Panc1 (cell line): ENCODE measurements at places on chromosomes 5 and 9.

DNA sequence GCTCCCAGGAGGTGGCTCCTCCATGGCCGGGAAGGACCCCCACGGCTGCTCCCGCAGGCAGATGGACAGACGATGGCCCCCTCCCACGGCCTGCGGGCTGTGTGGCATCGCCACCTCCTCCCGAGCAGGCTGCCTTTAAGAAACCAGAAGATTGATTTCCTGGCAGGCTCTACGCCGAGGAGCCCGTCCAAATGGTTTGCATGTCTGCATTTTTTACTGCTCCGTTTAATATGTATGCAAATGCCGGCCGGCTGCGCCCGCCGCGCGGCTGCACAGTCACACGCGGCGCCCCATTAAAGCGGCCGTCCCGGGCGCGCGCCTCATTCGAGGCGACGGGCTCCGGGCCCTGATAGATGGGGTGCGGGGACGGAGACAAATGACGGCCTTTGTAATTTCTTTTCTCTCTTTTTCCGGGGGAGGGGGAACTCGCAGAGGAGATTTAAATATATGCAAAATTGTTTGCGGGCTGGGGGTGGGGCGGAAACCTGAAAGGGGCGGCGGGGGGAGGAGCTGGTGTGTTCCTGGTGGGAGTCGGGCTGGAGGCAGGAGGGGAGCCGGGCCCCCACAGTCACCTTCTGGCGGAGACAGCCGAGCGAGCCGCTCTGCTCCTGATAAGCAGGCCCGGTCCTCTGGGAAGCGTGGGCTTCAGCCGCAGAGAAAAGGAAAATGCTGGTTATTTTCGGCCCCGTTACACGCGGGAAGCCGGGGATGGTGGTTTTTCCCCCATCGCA is 158.7 kb upstream of the IER5L start:
- peaks cover 49% of the 10 kb centered on the region for H3K4me1 ChIP-seq
- no peaks in the 10 kb centered on the region for H3K36me3 ChIP-seq
- H3K4me3 ChIP-seq: peak overlapping the region; percentile 29
- no peaks in the 10 kb centered on the region for H3K27me3 ChIP-seq
- H3K27ac ChIP-seq: peak overlapping the region; percentile 94

GRCh38 chr5:12292610-12293204 is 388.5 kb upstream of the CTNND2 start:
- H3K36me3 ChIP-seq: no peaks in the 10 kb centered on the region
- no peaks in the 10 kb centered on the region for H3K4me1 ChIP-seq
- no peak for DNase-seq
- H3K27me3 ChIP-seq: no peaks in the 10 kb centered on the region
- H3K27ac ChIP-seq: no peak overlapping the region
- H3K4me3 ChIP-seq: no peak overlapping the region

- no peak for DNase-seq
- peaks cover 29% of the 10 kb centered on the region for H3K27me3 ChIP-seq
- H3K4me3 ChIP-seq: no peak within 1 kb of the TSS
- H3K4me1 ChIP-seq: peaks cover 3% of the 10 kb centered on the region; the same call in 1 of the 2 replicates
- no peaks in the 10 kb centered on the region for H3K36me3 ChIP-seq
Measured at GRCh38 chr5:135578685-135579341, at the start of gene CXCL14. Gene CXCL14 (minus strand): TSS chr5:135578991. CDS start chr5:135578778, 213 bp downstream.

GRCh38 chr9:101034222-101034621 is 5.7 kb downstream of the PLPPR1 start:
- H3K27me3 ChIP-seq: peaks cover 9% of the 10 kb centered on the region
- no peak for DNase-seq
- no peak overlapping the region for H3K4me3 ChIP-seq
- H3K4me1 ChIP-seq: no peaks in the 10 kb centered on the region
- no peaks in the 10 kb centered on the region for H3K36me3 ChIP-seq

DNA sequence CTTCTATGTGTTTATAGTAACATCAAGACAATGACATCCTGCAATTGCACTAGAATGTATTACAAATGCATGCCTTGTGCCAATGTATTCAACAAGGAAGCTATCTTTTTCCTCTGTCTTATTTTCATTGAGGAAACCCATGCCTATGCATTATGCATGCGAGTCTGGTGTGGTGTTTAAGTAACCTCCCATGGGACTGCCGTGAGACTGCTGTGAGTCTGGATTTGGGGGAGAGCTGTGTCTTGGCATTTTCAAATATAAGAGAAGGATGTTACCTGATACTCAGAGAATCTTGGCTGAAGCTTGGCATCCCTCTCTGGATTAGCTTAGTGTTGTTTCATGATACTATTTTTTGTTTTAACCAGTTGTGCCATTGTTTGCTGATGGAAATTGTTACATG is 98.3 kb downstream of the F2RL2 start:
- H3K36me3 ChIP-seq: no peaks in the 10 kb centered on the region
- H3K4me3 ChIP-seq: no peak overlapping the region
- no peak overlapping the region for H3K27ac ChIP-seq
- H3K4me1 ChIP-seq: no peaks in the 10 kb centered on the region

DNA sequence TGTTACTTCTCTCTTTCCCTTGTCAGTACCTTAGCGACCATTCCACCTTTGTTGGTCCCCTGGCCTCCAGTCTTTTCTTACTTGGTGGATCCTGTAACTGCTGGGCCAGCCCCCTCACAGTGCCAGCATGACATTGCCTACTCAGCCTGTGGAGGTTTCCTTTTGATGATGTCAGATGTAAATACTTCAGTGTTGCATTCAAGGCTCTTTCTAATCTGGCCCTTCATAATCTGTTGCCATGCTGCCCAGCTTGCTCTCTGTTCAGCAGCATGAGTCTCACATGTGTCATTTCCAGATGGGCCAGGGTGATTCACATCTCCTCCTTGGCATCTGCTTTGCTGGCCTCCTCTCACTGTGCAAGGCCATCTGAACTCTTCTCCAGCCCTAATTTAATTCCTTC is 57.1 kb downstream of the MAST4 start:
- H3K4me3 ChIP-seq: no peak overlapping the region
- no peak for DNase-seq
- H3K4me1 ChIP-seq: no peaks in the 10 kb centered on the region

DNA sequence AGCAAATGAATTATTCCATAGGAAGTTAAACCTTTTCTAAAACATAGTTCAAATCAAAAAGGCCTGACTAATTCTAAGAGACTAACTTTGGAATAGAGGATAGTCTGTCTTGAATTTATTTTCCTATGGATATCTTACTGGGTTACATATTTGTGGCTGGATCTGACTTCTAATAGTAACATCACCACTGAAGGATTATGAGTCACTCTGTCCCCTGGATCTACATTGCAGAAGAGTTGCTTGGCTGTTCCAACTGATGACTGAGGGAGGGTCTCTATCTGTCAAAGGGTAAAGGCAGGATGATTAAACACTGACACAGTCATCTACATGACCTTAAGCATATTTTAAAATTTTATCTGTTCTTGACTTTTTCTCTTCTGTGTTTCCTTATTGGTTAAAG is 119.6 kb upstream of the FST start:
- no peaks in the 10 kb centered on the region for H3K36me3 ChIP-seq
- H3K4me1 ChIP-seq: no peaks in the 10 kb centered on the region
- H3K27ac ChIP-seq: no peak overlapping the region

DNA sequence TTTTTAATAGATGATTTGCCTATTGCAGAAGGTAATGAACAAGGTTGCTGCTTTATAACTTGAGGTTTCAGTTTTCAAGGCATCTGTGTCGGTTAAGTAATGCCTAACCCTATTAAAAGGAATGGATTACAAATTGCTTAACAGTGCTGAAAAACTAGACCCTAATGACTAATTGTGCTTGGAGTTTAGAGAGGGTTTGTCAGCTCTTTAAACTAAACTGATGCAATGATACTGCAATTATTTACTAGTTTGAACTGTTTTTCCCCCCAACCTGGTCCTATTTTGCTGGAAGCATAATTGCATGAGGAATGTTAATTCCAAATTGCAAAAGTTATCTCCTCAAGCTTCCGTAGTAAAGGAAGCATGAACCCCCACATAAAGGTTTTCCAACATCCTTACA is 39.3 kb upstream of the TLX3 start:
- H3K4me3 ChIP-seq: no peak overlapping the region
- H3K36me3 ChIP-seq: no peaks in the 10 kb centered on the region; the same call in 1 of the 2 replicates
- no peak overlapping the region for H3K27ac ChIP-seq
- peaks cover 3% of the 10 kb centered on the region for H3K27me3 ChIP-seq

DNA sequence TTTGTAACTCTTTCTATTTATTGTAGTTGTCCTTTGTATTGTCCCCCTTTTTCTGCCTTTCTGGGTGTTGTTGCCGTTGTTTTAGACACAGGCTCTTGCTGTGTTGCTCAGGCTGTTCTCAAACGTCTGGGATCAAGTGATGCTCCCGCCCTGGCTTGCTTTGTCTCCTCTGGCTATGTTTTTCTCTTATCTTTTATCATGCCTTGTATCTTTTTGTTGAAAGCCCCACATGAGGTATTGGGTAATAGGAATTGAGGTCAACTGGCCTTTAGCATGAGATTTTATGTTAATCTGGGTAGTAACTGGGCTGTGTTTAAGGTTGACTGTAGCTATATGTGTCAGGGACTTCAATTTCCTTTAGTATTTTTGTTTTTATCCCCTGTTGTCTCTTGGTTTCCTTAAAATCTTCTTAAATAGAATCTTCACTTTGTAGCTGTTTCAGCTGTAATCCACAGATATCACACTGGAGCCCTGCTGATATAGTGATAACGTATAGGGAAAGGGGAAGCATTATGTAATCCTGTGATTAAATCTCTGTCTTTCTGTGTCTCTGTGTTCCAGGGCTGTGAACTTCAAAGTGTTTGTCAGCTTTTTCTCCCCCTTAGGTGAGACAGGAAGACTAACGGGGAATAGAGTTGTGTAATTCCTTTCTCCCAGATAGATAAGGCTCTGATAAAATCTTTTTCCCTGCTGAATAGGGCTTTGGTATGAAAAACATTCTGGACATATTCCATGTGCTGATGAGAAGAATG is 25.9 kb upstream of the CACNA1B start:
- no peak overlapping the region for H3K27ac ChIP-seq
- H3K4me1 ChIP-seq: no peaks in the 10 kb centered on the region
- DNase-seq: no peak
- H3K27me3 ChIP-seq: no peaks in the 10 kb centered on the region
- H3K36me3 ChIP-seq: no peaks in the 10 kb centered on the region
